DMS 273 treated with DMSO at 0.1 percent for 48 hours (cell line): ENCODE measurements at places on chromosomes 11 and 22.

- no peak for DNase-seq
These were observed 4.2 kb downstream of the CAPN1 start for GRCh38 chr11:65185869-65186341.

GRCh38 chr11:134761926-134762247, 349.8 kb upstream of the B3GAT1 start:
- no peak for DNase-seq

DNA sequence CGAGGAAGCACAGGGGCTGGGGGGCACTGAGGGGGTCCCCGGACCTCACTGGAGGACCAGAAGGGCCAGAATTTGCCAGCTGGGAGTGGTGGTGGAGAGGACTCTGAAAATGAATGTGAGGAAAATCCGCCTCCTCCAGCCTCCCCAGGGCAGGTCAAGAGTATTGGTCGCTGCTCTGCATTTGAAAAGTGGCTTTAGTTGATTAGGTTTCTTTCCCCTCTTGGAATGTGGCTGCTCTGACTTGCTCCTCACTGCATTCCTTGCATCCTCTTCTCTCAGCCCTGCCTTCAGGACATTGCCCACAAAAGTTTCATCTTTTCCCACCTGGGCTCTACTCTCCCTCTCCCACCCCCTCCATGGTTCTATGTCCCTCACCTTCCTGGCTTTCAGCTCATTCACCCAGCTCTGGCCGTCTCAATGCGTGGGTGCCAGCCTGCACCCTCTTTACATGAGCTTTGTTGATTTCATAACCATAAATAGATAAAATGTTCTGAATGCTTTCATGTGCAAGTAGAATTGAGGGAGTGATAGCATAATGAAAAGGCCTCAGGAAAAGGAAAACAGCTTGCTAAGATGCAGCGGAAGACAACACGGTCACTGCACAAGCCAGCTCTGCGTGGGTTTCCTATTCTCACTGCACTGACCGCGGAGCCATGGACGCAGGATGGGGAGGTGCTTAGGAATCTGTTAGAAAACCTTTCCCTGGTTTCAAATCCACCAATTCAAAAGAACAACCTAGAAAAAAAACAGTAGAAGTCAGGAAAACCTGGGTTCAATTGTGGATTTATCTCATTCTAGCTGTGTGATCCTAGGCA, 6.5 kb upstream of the NPAS4 start:
- no peak for DNase-seq

DNA sequence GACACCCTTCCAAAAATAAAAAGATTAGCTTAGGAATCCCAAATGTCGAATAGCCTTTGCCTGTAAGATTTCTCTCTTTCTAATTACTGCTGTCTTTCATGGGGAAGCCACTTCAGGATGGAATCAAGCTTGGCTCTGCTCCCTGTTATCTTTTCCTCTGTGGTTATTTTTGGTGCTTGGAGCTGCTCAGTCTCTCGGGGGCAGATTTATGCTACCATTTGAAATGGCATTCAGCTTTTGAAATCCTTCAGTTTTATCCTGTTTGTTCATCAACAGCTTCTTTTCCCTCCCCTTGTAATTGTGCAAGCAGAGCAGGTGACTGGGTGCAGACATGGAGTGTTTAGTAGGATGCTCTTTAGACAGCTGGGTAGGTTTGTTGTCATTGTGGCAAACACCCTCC, 111.0 kb downstream of the DBX1 start:
- DNase-seq = no peak

DNA sequence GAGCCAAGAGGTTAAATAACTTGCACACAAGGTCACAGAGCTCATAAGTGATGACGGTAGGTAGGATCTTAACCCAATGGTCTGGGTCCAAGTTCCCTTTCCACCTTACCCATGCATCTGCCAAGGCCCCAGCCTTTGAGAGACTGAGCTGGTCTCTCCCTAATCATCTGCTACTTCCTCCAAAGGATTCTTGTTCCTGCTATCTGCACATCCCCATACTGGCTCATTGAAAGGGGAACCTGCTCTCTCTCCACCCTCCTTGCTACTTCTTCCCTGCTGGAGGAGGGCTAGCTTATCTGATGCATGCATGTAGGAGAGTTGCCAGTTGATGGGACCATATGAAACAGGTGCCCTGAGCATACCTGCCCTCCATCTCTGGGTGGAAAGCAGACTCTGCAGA, 47.7 kb downstream of the COMMD9 start:
- DNase-seq = no peak

- DNase-seq = no peak
These were observed 5.2 kb downstream of the TRAPPC4 start for GRCh38 chr11:119023741-119024140.

DNA sequence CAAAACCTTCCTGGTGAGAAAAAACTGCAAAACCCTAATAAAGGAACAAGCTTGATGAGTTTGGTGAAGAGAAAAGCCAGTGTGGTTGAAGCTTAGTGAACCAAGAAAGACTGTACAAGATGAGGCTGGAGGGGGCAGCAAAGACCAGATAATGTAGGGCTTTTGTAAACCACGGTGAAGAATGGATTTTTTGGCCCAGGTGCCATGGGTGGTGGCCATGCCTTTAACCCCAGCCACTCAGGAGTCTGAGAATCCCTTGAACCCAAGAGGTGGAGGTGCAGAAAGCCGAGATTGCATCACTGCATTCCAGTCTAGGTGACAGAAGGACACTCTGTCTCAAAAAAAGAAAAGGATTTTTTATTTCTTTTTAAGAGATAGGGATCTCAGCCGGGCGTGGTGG, 5.0 kb upstream of the ZDHHC5 start:
- no peak for DNase-seq

GRCh38 chr22:23503736-23504440, 76.2 kb downstream of the IGLL1 start:
- no peak for DNase-seq

GRCh38 chr11:11344045-11344444, 9.0 kb downstream of the CSNK2A3 start:
- no peak for DNase-seq

DNA sequence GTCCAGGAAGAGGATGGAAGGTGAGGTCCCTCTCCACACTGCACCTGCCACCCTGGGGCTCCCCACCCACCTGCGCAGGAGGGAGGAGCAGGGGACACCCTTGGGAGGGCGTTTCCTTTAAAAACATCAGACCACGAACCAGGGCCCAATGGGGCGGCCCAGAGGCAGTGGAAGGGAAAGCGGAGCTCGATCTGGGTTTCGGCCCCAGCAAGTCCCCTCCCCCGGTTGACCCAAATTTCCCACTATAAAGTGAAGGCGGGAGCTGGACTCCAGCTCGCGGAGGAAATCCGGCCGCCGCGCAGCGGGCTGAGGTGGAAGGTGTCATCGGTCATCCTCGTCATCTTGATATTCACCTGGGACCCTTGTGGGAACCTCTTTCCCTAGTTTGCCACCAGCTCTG, 99.3 kb downstream of the WNT7B start:
- DNase-seq = no peak

- no peak for DNase-seq
These were observed 137.6 kb upstream of the SEZ6L start for GRCh38 chr22:26031641-26032040.

DNA sequence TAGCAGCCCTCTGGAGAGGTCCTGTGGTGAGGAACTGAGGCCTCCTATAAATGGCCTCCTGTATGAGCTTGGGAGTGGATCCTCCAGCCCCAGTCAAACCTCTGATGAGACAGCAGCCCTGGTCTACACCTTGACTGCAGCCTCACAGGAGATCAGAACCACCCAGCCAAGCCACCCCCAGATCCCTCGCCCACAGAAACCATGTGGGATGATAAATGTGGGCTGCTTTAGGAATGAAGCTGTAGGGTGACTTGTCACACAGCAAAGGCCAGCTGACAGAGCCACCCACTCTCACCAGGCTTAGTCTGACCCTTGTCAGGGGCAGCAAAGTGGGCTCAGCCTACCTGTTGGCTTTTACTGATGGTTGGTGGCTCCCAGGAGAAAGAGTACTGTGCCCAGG, 6.5 kb upstream of the KCNQ1OT1 start:
- no peak for DNase-seq

- no peak for DNase-seq
These were observed 50.7 kb downstream of the TP53I11 start for GRCh38 chr11:44899959-44900358.

GRCh38 chr22:45680932-45681700, 9.5 kb downstream of the ATXN10 start:
- DNase-seq = no peak
